ENCODE measurements at places on chromosomes 12 and 14.

DNA sequence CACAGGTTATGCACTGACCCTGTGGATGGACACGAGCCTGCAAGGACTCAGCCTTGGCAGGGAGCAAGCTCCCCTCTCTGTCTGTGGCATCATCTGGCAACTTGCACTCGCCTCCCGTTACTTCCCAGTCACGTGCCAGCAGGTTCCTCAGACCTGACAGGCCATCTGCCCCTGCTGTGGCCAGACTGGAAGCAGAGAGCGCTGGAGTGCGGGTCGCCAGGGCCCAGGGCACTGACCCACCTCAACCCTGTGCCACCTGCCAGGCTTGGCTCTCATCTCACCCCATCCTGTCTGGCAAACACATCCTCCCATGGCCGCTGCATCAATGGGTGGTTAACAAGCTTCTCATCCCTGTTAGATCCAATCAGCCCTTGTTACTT, 28.4 kb downstream of the SLC6A12 start:
- DNase-seq, result no peak

- DNase-seq, result no peak
Measured at GRCh38 chr12:98465950-98466602, 49.3 kb upstream of the TMPO start.

DNA sequence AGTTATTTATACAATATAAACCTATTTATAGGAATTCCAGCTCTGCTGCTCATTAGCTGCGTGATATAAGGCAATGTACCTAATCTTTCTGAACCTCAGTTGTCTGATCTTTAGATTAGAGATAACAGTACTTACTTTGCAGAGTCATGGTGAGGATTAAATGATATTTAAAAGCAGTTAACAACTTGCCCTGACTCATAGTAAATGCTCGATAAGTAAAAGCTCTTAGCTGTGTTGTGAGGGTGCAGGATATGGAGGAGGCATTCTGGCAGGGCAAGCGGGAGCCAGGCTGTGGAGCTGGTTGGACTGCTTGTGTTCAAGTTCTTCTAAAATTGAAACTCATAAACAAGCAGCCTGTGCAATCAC, 140.0 kb upstream of the PRICKLE1 start:
- DNase-seq, result no peak

GRCh38 chr12:21980544-21980943, 39.3 kb upstream of the ABCC9 start:
- DNase-seq, result no peak

- no peak for DNase-seq
Measured at GRCh38 chr14:93476305-93476704, 45.6 kb downstream of the UNC79 start.

GRCh38 chr14:102222751-102223150, 82.2 kb downstream of the MOK start:
- DNase-seq, result no peak

DNA sequence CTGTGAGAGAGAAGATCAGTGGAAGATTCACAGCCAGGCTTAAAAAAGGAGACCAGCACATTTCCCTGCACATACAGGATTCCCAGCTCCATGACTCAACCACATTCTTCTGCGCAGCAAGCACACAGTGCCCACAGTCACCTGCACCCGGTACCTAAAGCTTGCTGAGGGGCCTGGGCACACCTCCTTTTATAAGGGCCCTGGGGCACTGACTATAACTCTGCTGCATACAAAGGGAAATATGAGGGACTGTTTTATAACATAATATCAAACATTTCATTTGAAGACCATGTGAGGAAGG, 322.9 kb downstream of the DAD1 start:
- no peak for DNase-seq

GRCh38 chr12:10366875-10367274, 23.0 kb downstream of the KLRK1 start:
- DNase-seq, result no peak

DNA sequence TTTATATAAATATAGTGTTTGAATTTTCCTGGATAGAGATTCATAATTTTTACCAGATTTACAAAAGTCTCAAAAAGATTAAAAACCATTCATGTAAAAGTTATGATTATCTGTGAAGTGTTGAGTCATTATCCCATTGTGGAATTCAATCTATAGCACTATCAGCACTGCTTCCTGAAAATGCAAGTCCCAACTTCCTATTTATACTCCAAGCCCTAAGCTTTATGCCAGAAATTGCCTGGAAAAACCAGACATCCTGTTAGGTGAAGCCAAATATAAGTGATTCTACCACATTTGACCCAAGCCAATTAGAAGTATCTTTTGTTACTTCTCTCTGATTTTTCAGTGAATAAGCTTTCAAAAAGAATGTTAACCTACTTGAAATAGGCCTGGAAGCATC, 129.1 kb downstream of the GPR135 start:
- no peak for DNase-seq

DNA sequence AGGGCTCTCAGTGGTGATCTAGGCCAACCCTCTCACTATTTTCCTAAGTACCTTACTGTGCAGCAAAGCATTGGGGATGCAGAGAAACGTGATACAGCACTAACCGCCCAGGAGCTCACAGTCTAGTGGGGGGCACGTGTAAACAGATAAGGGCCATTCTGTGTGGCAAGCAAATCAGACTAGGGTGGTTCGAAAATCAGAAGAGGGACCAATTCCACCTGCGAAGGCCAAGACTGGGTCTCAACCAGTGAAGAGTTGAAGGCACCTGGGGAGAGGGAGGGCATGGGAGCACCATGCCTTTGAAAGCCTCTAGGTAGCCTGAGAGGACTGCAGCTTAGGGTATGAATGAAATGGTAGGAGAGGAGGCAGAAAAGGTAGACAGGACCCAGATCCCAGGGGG, 2.2 kb downstream of the PITPNM2 start:
- no peak for DNase-seq

- DNase-seq, result no peak
Measured at GRCh38 chr14:58805057-58805456, 167.3 kb downstream of the DACT1 start.

GRCh38 chr12:2973566-2973965, 14.4 kb downstream of the TEAD4 start:
- DNase-seq, result no peak

GRCh38 chr12:98453070-98453469, 62.3 kb upstream of the TMPO start:
- no peak for DNase-seq

DNA sequence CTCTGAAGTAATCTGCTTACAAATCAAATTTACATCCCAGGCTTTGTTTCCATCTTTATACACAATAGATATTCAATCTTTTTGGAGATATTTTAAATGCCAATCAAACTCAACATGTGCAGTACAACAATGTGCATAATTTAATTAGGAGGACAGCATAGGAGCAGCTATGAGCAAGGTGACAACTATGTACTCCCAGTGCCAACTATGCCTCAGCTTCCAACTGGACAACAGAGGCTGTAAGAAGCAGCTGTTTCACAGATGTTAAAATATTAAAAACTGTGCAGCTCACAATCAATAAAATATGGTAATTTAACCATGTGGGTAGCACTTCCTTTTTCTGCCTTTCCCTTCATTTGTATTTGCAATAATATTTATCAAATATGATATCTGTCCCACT, 99.9 kb downstream of the ST8SIA1 start:
- DNase-seq, result no peak

DNA sequence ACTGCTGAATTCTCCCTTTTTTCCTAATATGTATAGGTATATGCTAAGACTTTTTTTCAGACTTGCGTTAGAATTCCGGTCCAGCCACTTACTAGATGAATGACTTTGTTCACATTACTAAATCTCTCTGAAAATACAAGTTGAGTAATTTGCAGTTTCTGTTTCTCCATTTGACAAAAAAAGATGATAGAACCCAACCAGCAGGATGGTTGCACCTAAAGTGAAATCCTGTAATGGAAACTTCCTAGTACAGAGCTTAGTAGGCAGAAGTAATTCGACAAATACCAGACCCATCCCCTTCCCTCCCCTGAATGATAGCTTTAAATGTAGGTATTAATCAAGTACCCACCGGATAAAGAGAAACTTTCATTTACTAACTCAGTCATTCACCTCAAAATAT, 113.6 kb upstream of the RAP1B start:
- no peak for DNase-seq

GRCh38 chr14:63910583-63911363, 58.0 kb downstream of the SYNE2 start:
- no peak for DNase-seq

DNA sequence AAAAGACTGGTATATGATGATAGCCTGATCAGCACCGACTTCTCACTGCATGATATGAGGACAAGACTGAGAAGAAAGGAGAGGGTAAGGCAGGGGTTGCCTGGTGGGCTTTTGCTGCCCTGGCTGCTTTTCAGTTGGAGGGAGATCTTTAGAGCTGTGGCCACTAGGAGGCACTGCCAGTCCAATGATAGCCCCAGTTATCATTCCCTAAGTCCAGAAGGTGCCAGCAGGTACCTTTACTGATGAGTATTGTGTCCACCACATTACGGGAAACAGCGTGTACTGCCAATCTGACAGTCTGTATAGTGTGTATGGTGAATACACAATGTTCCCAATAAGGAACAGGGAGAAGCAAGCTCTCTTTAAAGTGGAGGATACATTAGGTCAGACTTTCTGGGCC, 55.8 kb upstream of the CCDC175 start:
- DNase-seq, result no peak

- no peak for DNase-seq
Measured at GRCh38 chr12:128449146-128449894, 182.3 kb downstream of the TMEM132C start.

- DNase-seq, result no peak
Measured at GRCh38 chr12:1384910-1385309, 209.5 kb downstream of the FBXL14 start.

- no peak for DNase-seq
Measured at GRCh38 chr12:116339800-116340371, 62.4 kb upstream of the MED13L start.

DNA sequence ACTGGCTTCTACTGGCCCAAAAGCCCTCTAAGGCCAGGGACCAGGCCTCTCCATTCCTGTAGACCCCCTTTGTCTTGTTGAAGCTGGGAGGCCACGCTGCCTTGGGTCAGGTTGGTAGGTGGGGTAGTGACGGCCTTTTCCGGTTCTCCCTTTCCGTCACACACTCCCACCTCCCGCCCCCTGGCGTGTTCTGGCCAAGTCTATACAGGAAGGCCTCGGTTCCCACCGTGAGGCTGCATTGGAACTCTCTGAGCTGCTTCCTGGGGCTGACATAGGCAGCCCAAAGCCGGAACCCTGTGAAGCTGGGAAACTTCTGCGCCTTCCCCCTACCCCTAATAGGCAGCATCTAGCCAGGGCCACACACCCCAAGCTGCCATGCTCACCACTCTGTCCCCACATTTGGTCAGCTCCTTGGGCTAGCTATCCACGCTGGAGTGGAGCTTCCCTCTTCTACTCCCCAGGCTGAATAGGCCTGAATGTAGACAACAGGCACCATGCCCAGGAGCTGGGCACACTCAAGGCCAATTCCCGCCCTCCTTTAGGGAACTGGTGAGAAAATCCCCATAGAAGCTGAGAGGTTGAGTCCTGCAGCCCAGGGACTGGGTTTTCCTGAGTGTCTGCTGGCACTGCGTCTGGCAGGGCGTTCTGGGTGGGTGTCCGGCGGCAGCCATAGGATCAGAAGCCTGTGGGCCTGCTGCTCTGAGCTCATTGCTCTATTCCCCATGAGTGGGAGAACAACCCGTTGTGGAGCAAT, 35.7 kb downstream of the RIN3 start:
- DNase-seq, result no peak

- DNase-seq, result no peak
Measured at GRCh38 chr12:32780071-32780470, 24.4 kb upstream of the YARS2 start.

All from stimulated activated CD8-positive, alpha-beta memory T cell treated with anti-CD3 and anti-CD28 coated beads, Interleukin-7, amount 100 ng/mL, for 1 hour (primary cell).